ENCODE measurements at places on chromosomes 7 and 10.

DNA sequence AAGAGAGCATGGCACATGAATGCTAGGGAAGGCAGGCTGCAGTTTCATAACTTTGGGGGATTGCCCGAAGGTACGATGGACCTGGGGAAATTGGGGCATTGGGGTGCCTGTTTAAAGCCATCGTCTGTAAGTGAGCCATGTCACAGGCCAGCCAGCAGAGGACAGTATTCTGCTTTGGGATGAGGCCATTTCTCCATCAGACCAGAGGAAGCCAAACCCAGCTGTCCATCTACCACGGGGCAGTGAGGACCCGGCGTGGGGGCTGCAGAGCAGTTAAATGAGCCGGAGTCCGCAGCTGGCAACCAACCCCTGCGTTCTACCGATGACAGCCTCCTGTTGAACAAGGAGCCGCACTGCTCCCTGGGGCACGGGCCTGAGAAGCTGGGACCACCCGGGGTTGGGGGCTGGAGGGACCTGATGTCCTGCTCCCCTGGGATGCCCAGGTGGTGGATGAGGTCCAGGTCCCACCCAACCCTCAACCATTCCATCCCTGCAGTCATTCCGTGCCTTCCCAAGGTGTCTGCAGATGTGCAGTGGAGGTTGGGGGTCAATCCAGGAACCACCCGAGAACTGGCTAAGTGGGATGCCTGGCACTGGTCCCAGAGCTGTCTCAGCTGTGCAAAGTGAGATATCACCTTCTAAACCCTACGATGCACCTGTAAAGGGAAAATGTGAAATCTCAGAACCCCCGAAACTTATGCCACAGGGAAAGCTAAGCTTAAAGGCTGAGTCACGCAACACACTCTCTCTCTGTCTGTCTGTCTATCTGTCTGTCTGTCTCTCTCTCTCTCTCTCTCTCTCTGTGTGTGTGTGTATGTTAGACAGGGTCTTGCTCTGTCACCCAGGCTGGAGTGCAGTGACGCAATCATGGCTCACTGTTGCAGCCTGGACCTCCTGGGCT, 12.1 kb upstream of the RHBDD2 start:
- peak; percentile 32 for DNase-seq

DNA sequence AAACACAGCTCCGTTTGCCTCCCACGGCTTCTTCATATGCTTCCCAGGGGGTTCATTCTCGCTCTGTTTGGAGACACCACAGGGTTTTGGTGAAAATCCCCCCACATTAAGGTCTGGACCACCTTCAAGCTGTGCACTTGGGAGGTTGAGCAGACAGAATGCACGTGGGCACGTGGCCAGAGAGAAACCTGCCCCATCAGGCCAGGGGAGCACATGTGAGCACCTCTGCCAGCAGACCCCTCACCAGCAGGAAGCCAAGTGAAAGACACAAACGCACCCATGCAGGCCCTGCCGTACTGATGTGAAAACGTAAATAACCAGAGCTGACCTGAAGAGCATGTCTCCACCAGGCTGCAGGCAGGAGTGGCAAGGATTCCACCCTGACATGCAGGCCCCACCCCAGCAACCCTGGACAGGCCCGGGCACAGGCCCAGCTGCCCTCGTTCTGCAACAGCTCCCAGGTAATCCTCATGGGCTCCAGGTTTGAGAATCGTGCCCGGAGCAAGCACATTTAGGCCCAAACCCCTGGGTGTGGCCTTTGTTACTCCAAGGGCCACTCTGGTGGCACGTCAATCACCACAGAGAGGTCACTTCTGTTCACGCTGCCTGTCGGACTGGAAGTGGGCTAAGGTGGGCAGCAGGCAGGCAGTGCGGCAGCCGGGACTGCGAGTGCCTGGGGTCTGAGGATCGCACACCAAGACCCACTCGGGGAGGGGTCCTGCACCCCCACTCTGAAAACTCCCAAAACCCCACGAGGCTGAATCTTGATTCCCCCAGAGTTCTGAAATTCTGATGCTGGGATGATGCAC, 184.4 kb downstream of the PTPRN2 start:
- DNase-seq: no peak

DNA sequence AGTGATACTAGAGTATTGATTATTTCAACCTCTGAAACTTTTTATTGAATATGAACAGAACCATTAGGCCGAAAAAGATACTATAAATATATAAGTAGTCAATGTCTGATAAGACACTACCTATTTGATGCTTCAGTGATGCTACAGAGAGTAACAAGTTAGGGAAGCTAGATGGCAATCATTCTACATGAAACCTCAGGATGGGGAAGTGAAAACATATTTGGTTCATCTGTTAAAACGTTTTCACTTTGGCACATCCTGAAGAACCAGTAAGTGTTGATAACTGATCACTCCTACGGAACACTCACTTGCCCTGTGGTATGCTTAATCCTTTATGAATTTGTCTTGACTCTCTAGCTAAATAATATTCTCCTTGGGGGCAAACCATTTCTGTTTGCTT, 1064.9 kb downstream of the NXPH1 start:
- no peak for DNase-seq

GRCh38 chr7:101688183-101688831, 59.2 kb upstream of the MYL10 start:
- DNase-seq: peak; percentile 74

DNA sequence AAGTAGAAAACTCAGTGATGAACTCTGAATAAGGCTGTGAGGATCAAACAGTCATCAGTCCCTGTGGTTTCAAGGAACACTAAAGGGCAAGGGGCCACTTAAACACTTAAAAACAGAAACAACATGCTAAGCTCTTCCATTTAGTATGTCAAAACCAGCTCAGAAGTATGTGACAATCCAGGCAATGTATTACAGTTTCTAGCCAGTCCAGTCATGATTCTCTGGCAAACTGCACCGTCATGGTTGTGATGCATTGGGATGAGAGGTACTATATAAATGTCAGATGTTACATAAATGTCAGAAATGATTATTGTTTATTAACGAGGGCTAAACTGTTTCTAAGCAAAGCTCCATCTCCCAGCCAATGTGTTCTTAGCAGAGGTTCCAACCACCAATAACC, 4.7 kb upstream of the CREB5 start:
- DNase-seq: no peak

GRCh38 chr7:95794917-95795515, 22.7 kb downstream of the DYNC1I1 start:
- DNase-seq: no peak
